ENCODE measurements at places on chromosomes 1 and 21.

DNA sequence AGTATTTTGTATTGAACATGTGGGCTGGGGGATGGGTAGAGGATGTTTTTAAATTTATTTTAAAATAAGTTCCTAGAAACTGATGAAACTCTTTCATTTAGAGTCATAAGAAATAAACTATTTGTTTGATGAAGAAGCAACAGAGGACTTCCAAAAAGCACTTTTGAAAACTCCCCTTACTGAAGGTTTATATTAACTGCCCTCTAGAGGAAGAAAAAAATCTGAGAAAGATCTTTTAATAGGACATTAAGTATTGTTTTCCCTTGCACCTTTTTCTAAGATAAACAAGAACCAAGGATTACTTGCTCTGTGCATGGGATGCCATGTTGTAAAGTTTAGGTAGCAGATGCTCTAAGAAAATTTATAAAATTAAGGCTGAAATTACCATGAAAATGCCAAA lies 14.1 kb downstream of the DISP1 start:
- DNase-seq: no peak

DNA sequence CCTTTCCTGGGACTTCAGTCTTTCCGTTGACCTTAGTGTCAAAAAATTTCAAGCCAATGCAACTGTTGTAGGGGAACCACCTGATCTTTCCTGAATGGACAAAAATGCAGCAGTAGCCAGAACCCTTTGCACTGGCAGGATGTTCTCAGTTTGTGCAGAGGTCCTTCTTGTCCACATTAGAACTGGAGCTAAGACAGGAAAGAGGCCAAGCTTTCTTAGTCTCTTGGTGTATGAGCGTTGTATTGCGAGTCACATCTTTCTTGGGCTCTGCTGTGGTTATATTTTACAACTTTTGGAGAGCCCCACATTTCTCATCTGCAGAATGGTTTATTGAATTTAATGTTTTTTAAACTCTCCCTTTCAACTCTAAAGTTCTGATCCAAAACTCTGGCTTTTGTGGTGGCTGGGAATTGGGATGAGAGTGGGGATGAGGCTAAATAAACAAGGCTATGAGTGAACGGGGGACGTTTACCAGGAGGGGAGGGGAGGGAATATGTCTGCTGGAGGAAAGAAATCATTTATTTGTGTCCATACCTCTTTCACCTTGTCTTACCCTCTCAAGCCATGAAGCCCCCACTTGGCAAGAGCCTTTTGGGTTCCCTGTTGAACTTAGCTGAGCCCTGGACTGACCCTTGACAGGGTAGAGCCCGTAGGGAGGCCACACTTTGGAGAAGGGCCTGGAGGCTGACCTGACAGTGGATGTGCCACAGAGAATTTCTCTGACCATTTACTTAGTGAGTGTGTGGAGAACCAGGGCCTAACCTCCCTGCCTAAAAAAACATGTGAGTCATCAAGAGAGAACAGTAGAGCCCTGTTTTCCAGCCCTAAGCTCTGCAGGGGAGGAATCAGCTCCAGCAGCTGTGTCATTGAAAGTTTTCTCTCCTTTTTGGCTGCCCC lies 586 bp downstream of the CHI3L2 start:
- DNase-seq: peak; percentile 67

DNA sequence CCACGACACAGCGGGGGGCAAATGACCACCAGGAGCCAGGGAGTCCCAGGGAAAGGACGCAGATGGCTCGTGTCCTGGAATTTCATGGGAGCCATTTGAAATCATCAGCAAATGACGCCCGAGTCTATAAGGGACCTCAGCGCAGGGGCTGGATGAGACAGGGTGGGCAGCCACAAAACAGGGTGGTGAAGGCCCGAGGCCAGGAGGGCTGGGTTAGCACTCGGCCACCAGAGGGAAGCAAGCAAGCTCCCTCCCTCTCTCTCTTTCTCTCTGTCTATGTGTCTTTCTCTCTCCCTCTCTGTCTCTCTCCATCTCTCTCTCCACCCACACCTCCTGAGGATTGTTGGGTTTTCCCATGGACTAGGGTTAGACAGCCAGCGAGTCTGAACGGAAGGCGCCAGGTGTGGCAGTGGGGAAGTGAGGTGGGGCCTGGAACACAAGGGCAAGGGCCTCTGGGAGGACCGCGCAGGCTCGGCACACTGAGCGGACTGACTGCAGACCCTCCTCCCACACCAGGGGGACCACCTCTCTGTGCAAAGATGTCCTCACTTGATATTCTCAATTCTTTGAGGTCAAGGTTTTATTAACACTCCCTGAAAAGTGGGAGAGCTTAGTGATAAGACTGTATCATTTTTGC lies 73.8 kb upstream of the TMPRSS2 start:
- no peak for DNase-seq

DNA sequence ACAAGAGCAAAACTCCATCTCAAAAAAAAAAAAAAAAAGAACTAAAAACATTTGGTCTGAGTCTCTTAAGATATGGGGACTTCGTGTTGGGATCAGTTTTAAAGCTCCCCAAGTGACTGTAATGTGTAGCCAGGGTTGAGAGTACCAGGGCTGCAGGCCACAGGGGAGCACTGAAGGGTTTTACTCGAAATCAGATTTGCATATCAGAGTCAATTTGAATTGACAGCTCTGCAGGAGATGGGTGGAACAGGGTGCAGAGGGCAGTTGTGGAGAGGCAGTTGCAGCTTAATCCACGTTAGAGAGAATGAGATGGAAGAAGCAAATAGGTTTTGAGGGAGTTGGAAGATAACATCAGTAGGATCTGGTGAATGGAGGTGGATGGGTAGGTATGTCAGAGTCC lies 20.6 kb upstream of the ELOA start:
- DNase-seq: no peak

DNA sequence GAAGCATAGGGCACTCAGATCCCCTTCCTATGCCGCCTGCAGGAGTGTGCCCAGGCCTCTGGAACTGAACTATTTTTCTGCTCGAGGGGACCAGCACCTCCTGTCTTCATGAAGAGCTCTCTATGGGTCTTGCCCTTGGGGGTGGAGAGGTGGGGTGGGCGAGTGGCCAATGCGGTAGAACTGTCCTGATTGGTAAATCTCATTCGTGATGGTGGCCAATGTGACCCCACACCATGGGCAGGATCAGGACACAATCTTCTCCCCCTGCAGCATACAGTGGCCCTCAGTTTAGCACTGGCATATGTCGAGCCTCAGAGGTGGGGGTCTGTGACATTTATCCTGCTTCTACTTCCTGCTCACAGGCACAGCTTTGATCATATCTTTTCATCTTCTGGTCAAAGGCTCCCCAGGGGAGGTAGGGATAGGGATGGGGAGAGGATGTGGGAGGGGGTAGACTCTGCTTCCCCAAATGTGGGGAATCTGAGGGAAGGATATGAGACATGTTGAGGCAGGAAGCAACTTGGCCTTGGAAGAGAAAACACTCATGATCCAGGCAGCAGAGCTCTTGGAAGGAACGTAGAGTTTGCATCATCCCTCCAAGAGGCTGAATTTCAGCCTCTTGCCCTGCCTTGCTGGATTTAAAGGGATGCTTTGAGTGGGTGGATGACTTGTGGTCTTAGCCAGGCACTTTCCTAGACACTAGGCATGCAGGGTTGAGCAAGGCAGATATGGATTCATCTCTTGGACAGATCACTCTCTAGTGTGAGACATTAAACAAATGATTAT lies 81.8 kb downstream of the LAMC2 start:
- no peak for DNase-seq

- no peak for DNase-seq
Observed at GRCh38 chr1:168755800-168756418, 26.9 kb upstream of the DPT start.

DNA sequence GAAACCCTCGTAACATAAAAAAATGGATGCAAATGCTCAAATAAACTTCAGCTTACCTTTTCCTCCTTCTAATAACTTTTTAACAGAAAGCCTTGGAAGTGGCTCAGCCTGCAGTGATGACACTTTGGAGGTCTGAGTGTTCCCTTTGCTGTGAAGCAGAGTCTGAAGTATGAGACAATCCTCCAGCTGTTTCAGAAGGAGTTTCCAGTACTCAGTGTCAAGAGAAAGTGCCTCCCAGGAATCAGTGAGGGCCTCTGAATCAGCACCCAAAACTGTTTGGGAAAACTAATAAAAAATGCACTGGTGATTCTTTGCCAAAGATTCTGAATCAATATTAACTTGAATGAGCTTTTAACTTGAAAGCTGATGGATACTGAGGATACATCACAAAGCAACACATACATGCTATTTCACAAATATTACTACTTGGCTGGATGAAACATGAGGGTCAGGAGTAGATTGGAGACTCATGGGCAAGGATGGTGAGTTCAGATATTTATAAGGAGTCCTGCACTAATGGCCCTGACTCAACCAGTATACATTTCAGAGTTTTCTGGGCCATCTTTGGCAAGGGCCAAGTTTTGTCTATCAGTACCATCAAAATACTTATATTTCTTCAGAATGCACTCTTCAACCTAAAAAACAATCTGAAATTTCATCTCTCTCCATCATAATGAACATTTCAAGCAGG lies 77.0 kb downstream of the IARS2 start:
- no peak for DNase-seq

DNA sequence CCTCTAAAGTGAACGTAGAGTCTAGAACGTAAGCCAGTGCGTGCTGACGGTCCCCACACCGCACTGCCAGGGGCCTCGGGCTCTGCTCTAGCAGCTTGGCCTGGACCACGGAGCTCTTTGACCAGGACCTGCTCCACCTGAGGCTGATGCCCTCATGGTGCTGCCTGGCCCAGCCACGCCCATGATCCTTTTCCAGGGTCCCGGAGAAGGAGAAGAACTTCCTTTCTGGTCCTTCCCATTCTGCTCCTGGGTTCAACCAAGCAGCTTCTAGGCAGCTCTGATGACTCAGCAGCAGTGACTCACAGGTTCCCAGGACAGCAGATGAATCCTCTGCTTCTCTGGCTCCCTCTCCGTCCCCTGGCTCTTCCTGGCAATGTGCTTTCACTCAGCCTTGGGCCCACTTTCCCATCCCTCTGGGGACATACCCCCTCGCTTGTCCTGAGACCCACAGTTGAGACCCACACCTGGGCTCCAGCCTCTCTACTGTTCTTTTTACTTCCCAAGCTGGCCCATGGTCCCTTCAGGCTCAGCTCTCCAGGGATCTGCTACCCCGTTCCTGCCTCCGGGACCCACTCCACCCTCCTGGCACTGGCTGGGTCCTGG lies 246.3 kb upstream of the RAB4A start:
- peak; percentile 80 for DNase-seq

- DNase-seq: no peak
Observed at GRCh38 chr1:178629252-178630154, 95.5 kb upstream of the RALGPS2 start.

DNA sequence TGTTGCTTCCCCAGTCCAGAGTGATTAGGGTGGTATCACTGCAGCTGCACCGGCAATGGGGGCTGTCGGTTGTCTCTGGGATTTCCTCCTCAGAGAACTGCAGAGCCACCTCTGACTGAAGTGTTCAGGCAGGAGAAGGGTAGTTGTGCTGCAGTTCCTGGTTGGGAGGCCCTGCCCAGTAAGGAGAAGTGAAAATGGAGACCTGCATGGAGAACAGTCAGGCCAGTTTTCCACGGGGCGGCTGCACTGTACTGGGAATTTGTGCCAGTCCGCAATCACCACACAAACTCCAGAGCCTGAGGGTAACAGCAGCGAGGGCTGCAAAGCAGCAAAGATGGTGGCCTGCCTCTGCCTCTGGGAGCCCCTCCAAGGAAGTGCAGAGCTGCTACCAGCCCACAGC lies 58.1 kb upstream of the CCDC190 start:
- DNase-seq: no peak

DNA sequence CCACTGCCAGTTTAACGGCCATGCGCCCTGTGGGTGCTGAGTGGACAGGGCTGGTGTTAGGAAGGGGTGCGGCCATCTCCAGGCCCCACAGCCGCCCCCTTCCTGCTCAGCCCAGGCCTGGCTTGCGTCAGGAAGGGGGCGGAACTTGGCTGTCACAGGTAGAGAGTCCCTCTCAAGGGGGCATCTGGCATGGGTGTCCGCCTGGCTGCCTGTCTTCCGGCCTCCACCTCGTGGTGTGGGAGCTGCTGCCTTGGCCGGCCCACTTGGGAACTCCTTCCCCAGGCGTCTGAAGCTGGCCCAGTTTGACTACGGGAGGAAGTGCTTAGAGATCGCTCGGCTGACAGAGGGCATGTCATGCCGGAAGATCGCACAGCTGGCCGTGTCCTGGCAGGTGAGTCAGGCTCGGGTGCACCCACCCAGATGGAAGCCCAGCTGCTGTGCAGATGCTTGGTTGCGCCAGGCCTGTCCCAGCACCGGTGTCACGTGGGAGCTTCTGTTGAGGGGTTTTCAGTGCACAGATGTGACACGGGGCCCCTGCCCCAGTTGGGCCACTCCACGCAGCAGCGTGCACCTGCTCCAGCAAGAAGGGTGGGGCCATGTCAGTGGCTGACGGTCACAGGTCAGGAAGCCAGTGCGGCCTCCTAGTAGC lies 9.1 kb upstream of the ATAD3B start:
- DNase-seq: no peak

DNA sequence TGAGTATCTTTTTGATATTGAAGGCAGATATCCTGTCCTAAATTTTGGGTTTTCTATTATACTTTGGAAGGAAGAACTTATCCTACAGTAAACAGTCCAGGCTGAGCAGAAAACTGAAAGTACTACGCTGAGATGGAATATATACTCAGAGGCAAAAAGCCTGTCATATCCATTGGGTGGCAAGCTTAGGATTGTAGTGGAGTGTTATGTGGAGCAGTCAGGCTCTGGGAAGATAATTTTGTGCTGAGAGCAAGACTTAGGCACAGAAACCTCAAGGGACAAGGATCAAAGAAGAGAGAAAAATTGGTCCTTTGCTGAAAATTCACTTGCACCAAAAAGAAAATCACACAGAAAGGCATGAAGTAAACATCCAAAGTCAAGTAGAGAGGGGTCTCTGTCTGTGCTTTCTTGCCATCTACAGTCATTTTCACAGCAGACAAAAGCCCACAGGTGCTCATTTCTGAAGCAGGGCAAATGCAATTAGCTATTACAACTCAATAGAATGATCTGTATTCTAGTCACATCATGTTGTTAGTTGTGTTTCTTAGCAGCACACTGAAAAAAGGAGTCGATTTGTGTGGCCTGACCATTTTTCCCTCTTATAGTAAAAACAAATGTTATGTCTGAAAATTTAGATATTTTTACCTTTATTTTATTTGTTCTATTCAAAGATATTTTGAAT lies 38.5 kb downstream of the CRB1 start:
- DNase-seq: no peak

GRCh38 chr1:114691061-114691460 lies 4.3 kb downstream of the AMPD1 start:
- DNase-seq: no peak
